ENCODE measurements at places on chromosomes 7 and 10.
A peak's percentile ranks its signal among the peaks of the same experiment; 100 is the strongest.

DNA sequence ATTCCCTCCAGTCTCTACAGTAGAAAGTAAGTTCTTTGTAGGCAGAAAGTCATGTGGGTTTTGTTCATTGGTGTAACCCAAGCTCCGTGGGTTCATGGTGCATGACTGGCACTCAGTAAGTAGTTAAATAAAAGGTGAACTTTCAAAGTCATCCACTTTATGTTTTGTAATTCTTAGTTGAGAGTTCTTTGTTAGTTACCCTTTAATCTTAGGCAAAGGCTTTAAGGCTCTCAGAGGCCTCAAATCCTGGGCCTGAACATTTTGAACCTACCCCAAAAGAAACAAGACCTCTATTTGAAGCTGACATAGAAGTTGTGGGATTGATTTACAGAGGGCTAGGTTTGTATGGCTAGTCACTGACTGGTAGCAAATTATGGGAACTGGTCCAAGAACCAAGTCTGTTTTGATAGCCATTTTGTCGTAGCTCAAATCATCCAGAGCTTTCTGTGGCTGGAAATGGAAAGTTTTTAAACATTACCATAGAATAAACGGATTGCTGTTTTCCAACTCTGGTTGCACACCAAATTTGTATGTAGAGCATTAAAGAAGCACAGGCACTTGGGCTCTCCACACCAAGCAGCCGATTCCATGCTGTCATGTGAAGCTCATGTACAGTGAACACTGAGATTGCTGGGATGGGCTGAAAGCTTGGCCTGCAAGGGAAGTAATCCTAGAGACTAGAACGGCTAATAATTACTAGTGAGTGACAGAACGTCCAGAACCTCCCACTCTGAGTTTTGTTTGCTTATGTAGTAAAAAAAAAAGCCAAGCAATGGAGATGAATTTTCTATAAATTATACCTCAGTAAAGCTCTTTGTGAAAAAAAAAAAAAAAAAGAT lies 53.5 kb downstream of the DENND11 start:
- no peak for DNase-seq

DNA sequence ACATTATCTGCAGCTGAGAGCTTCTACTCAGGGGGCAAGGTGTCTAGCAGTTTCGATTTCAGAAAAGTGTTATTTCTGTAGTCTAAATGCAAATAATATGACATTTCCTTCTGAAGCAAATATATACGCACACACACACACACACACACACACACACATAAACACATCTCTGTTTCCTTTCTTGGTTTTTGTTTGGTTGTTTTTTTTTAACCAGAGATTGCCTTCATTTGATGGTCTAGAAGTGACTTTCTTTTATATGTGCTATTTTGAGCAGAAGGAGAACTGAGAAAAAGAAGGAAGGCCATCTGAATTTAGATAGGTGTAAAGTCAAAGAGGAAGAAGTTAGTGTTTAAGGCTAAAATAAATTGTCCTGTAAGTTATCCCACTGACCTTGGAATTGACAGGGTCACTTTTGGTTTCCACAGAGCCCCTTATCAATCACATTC lies 142.2 kb downstream of the TRIL start:
- DNase-seq: no peak

DNA sequence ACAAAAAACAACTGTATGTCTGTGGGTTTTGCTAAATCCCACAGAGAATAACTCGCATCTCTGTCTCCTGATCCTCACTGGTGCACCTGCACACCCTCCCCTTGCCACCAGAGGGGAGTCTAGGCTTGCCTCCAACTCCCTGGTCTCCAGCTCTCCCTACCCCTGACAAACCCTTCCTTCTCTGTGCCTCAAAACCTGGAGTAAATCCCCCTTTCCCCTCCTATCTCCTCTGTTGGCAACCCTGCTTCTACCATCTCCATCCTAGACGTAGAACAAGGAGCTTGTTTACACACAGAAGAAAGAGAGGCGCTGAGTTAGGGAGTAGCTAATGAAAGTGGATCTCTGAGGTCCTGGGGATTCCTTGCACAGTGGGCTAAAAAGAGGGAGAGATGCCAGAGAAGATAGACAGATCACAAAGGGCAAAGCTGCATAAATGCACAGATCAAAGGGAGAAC lies 6.0 kb downstream of the MBLAC1 start:
- peak; percentile 39 for DNase-seq

DNA sequence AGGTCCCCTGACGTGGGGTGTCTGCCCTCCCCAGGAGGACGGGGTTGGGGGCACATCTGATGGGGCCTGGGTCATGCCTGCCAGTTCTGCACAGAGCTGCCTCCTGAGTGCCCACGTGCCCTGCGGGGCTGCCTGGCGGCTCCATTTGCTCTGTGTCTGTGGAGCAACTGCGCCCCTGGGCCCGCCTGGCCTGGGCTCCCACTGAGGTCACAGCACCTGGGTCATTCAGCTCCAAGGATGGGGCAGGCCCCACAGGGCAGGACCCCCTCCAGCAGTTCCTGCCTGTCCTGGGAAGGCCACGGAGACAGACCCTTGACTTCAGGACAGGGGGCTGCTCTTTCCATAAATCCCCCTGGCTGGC lies 590.6 kb downstream of the PTPRN2 start:
- DNase-seq: no peak

- no peak for DNase-seq
Observed at GRCh38 chr7:98133621-98134303, 27.1 kb downstream of the LMTK2 start.

- DNase-seq: no peak
Observed at GRCh38 chr7:46885167-46885566, 696.7 kb downstream of the TNS3 start.
